ENCODE measurements at places on chromosomes 3 and 15.

DNA sequence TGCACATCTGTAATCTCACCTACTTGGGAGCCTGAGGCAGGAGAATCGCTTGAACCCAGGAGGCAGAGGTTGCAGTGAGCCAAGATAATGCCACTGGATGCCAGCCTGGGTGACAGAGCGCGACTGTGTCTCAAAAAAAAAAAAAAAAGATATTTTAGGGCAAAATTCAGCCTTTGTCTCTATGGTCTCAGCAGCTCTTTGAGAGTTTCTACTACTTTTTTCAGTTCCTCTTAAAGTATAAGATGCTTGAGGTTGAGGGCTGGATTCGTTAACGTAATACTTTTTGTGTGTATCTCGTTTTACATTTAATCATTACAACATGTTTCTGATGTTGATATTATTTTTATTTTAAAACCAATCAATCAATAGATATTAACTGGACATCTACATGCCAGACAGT lies 381.2 kb upstream of the TBL1XR1 start:
- DNase-seq, result no peak

DNA sequence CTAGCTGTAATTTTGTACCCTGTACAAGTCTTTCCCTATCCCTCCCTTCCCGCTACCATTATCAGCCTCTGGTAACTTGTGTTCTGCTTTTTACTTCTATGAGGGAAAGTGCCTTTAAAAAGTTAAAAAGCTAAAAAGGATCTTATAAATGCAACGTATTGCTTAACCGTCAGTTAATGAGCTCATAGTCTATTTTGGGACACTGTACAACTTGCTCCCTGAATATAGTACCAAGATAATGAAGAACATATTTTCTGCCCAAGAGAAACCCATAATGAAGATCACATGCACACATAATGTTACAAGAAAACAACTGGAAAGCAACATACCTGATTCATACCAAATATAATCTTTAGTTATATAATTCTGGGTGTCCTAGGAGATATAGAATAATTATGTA lies 22.6 kb downstream of the ZIC1 start:
- no peak for DNase-seq

DNA sequence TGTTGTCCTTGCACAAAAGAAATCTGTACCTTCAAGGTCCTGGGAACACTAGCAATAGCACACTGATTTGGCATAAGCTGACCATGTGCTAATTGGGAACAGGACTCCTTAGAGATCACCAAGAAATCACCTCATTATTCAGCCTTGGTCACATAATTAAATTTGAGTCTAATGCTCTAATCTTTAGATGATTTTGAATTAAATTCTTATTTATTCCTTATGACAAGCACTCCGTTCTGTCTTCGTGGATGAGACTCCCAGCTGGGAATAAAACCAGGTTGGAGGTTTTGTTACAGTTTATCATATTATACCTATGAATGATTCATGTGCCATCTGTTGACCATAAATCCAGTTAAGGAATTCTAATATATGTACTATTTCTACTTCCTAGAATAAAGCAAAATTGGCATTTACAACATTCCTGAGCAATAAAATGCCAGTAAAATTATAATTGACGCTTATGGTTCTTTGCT lies 162.2 kb downstream of the MYRIP start:
- no peak for DNase-seq

GRCh38 chr3:167350245-167350862 lies 29.7 kb downstream of the ZBBX start:
- DNase-seq, result no peak

GRCh38 chr3:85433319-85433718 lies 474.5 kb downstream of the CADM2 start:
- no peak for DNase-seq

Measured in activated T-helper 1 cell treated with Interleukin-2 at 50 U/mL for 16 hours (primary cell).